ENCODE measurements at places on chromosomes 6 and 20.

DNA sequence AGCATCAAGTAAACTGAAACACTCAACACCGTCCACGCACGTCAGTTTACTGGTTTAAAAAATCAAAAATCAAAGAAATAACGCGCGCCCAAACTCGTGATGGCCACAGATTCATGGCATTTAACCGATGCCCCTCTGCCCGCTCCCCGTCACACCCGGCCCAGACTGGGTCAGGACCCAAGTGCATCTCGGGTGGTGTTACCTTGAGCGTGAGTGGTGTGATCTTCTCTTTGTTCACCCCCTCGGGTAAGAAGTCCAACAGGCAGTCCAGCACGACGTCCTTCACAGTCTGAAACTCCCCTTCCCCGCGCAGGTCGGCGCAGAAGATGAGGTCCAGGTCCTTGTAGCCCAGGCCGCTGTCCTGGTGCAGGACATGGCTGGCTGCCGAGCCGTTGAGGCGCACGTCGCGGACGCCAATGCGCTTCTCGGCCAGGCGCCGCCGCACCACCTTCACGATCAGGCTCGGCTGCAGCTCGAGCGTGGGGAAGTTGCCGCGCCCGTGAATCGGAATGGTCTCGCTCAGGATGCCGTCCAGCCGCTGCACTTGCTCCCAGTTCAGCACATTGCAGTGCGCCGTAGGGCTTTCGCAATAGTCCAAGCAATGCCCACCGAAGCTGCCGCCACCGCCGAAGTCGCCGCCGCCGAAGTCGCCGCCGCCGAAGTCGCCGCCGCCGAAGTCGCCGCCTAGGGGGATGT lies 945 bp downstream of the TENT5A start:
- peak; percentile 61 for DNase-seq

DNA sequence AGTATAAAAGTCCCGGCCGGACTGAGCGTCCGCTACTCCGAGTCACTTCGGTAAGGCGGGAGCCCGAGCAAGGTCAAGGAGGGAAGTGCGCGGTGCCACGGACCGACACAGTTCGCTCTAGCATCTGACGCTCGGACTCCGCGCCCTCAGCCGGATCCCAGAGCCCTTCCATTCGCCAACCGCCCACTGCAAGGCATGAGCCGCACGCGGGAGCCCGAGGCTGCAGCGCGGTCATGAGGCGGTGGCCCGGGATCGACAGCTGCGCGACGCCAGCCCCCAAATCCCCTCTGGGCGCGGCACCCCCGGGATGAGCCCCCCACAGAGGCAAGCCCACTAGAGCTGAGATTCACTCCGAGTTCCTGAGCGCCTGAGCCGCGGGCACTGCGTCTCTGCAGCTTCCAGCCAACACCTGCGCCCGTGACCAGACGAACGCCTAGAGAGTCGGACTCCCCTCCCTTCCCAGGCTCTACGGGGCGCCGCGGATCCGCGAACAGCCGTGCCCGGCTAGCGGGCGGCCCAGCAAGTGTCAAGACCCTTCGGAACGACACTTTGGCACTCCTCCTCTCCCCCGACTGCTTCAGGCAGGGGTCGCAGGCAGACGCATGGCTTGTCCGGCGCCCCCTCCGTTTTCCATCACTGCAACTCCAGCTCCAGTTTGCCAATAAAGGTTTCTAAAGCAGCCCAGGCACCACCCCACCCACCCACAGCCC lies 725 bp upstream of the ISM1 start:
- DNase-seq, result peak; percentile 39

- DNase-seq, result no peak
These were observed 122.9 kb upstream of the FOXO3 start for GRCh38 chr6:108437821-108438220.

GRCh38 chr6:168838037-168838399 lies 397.0 kb downstream of the SMOC2 start:
- DNase-seq, result no peak

DNA sequence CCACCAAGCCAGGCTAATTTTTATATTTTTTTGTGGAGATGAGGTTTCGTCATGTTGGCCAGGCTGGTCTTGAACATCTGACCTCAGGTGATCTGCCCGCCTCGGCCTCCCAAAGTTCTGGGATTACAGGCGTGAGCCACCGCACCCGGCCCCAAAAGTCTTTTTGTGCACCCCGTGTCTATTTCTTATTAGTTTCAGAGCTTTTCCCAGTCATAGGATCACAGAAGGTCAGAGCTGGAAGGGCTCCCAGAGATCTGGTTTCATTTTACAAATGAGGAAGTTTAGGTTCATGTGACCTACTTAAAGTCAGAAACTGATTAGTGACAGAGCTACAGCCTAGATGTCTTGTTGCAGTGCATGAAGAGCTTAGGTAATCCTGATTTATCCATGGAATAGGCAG lies 1.6 kb upstream of the OGFRL1 start:
- no peak for DNase-seq

DNA sequence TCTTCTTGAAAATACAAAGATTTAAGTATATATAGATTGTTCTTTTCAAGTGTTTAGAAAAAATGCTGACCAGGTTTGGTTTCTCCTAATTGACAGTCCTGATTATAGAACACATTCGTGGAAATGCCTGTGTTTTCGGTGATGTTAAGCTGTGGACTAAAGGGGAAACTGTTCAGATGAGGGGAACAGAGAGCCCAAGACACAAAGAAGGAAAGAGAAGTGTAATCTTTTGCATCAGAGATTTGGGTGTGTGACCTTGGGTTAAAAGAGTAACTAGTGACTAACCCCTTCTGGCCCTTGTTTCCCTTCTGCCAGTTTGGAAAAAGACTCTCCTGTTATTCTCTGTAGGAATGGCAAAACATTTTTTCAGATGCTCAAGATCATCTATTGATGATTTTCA lies 331.3 kb downstream of the RIMS1 start:
- no peak for DNase-seq

GRCh38 chr20:57851796-57852195 lies 142.0 kb upstream of the PMEPA1 start:
- DNase-seq, result no peak

DNA sequence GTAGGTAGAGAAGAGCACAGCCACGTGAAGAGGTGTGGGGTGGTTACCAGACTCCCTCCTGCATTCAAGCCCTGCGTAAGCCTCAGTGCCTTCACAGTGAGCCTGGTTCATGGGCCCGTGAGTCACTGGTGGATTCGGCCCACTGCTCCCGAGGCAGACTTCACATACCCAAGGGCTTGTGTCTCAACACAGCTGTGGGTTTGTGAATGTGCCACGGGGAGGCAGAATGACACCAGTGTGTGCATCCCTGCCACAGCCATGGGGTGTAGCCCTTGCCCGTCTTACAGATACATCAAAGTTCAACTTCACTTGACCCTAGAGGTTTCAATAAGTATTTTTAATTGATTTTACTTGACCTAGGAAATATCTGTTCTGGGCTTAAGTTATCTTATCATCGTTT lies 108.5 kb downstream of the MAP3K4 start:
- DNase-seq, result no peak

Measured in ovary (tissue), 10 donors.